ENCODE measurements at places on chromosomes 11 and 22.

DNA sequence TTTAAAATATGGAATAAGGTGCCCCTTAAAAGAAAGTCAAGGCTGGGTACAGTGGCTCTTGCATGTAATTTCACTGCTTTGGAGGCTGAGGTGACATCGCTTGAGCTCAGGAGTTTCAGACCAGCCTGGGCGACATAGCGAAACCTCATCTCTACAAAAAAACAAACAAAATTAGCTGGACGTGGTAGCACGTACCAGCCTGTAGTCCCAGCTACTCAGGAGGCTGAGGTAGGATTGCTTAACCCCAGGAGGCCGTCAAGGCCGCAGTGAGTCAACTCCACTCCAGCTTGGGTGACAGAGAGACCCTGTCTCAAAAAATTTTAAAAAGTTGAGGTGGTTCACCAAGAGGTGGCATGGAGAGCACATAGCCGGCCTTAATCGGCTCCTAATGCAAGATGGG lies 17.7 kb upstream of the ADORA2A start:
- no peak for DNase-seq

- peak; percentile 95 for DNase-seq
These were observed 11.2 kb upstream of the P4HA3 start for GRCh38 chr11:74322667-74323066.

DNA sequence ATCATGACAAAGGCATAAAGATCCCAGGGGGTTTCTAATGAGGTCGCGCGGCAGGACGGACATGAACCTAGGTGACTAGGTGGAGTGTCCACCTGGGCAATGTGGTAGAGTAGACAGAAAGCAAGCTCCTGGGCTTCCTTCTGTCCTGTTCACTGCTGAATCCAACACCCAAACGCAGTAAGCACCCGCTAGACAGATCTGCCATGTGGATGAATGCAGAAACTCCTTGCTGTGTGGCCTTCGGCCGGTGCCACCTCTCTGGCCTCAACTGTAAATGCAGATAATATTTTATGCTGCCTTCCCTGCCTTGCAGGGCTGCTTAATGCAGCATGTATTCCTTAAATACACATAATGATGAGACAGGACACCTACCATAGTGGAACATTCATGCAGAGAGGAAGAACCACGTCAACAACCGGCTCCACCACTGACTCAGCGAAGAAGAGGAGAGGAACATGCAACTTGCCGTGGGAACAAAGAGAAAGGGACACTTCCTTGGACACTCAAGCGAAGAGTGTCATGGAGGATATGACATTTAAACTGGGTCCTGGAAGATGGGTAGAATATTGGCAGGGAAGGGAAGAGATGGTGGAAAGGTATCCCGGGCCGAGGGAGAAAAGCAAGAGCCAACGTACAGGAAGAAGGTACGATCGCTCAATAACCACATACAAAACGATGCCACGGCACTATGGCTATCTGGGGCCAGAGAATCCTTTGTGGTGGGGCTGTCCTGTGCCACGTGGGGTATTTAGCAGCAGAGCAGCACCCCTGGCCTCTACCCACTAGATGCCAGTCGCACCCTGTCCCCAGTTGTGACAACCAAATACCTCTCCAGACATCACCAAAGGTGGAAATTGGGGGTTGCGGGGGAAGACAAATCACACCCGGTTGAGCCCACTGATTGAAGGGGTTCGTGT lies 30.8 kb downstream of the MYH9 start:
- no peak for DNase-seq

GRCh38 chr11:44978961-44979331 lies 28.3 kb upstream of the TP53I11 start:
- no peak for DNase-seq

GRCh38 chr22:38657045-38657909 lies 839 bp downstream of the CBY1 start:
- no peak for DNase-seq

GRCh38 chr22:34105461-34106062 lies 185.3 kb upstream of the LARGE1 start:
- DNase-seq, result no peak

DNA sequence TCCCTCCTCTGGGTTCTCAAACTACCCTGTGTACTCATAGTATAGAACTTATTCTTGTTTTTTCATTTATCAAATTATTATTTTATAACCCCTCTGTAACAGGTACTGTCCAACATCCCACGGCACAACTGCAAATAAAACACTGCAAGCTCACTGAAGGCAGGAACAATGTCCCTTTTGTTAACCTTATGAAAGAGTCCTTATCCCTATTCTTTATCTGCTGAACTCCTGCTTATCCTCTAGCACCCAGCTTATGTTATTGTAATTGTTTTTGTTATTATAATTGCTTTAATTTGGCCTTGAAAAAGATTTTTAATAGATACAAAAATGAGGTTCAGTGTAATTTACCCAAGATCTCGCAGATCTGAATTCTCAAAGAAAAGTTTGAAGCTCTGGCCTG lies 130.4 kb downstream of the MSANTD4 start:
- no peak for DNase-seq

GRCh38 chr11:120259241-120259640 lies 19.3 kb downstream of the POU2F3 start:
- no peak for DNase-seq

GRCh38 chr11:123197711-123198110 lies 2.7 kb upstream of the CLMP start:
- no peak for DNase-seq

DNA sequence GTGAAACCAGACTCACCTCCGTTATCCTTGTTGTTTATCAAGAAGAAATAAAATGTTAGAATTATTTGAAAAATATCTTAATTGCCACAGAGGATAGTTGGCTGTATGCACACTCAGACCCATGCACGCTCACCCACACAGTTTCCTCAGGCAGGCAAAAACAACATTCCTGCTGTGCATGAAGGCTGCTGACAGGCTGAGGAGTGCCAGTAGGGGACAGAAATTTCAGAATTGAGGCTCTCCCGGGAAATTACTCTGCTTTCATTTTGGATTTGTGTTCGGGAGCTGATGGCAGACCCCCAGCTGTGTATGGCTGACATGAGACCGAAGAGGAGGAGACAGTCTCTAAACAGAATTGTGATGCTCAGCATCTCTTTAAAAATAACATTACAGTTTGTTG lies 87.5 kb downstream of the AMOTL1 start:
- no peak for DNase-seq

DNA sequence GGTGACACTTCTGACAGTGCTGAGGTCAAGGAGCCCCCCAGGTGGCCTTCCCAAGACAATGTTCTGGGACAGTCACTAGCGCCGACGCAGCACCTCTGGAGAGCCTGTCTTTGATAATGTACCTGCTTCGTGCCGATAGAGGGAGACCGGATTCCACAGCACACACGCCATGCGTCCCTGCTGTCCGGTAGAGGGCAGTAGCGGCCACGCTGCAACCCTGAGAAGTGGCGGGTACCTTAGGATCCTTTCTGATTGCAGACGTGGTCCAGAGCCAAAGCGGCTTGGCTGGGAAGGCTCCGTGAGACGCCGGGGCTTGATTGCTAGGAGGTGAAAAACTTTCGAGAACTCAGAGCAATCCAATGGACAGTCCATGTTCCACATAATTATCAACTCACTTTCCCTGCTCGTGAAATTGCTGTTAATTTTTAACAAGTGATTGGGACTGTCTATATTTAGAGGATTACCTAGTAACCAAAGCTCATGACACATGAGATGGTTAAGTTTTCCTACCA lies 11.4 kb upstream of the BARX2 start:
- peak; percentile 91 for DNase-seq

DNA sequence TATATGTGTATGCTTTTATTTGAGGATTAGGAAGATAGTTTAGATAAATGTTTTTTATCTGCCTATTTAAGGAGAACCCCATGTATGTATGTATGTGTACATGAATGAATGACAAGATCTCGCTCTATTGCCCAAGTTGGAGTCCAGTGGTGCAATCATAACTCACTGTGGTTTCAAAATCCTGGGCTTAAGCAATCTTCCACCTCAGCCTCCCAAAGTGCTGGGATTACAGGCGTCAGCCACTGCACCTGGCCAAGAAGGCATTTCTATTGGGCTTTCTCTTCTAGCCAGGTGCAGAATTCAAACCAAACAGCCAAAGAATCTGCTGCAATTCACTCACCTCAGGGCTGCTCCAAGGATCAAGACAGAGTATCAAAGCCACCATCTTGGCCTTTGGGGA lies 25.5 kb upstream of the DGKZ start:
- DNase-seq, result no peak

GRCh38 chr11:123421589-123421988 lies 8.5 kb upstream of the GRAMD1B start:
- no peak for DNase-seq

GRCh38 chr11:15141381-15141780 lies 26.7 kb downstream of the INSC start:
- DNase-seq, result no peak

DNA sequence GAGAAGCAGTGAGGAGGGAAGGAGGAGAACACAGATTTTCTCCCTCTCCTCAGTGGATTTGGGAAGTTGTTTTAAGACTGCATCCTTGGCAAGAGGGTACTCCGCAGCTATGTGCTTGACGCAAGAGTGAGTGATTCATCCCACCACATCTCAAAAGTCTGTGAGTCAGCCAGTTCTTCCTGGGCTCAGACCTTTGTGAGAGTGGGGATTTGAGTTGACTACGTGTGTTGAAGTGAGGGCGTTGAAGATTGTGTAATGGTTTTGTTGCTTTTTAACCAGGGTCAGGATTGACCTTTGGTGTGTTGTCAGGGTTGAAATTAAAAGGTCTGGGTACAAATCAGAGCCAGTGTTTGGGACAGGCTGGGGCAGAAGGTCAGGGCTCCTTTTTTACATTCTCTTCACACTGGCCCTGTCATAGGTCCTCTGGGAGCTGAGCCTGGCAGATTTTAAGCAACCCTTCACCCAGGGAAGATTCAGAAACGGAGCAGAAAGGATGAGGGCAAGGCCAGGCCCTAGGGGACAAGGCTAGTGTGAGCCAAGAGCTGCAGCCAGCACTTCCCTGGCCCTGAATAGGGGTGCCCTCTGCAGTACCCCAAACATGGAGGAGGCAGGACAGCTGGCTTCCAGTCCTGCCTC lies 4.2 kb upstream of the C11orf86 start:
- DNase-seq, result no peak

DNA sequence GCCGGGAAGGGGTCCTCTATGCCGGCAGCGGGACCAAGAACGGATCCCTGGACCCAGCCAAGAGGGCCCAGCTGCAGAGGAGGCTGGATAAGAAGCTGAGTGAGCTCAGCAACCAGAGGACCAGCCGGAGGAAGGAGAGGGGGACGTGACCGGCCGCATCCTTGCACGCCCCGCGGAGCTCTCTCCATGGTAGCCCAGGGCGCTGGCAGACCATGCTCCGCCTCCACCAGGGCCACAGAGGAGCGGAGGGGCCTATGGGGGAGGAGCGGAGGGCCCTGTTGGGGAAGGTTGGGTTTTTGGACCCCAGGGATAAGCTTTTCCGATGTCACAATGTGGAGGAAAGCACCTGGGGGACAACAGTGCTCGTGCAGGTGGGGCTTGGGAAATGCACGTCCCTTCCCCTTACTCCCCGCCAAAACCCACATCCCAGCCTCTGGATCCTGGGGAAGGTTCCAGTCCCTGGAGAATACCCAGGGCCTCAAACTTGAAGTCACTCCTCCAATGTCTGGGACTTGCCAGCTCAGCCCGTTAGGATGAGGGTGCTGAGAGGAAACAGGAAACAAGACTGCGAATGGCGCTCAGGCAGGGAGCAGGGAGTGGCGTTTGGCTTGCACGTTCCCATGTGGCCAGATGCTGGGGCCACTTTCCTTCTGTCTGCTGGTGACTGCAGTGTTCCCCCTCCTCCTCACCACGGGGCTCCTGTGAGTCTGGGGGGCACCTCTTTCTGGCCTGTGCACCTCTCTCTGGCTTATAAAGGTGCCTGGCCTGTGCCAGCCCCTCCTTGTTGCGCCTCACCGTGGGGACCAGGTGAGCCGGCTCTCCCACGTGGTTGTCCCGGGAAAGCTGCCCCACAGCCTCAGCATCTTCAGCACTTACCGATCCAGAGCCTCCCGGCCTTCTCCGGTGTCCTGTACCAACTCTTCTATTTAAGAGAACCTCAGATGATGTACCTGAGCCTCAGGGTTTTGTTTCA lies 36.2 kb downstream of the IGHMBP2 start:
- DNase-seq, result no peak

DNA sequence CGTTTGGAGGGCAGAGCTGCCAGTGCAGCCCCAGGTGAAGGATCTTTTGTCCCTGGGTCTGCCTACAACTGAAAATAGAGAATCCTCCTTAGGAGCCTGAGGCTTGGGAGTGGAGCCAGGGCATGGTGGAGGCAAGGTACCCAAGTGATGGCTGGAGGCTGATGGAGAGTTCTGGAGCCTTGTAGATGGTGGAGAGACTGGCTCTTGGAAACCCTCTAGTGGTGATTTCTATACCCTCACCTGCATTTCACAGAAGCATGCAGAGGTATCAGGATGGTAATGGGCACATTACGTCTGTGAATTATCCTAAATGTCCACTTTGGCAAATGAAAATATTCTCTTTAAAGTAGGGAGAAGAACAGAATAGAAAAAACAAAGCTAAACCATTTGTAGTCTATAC lies 44.4 kb downstream of the INSC start:
- no peak for DNase-seq

DNA sequence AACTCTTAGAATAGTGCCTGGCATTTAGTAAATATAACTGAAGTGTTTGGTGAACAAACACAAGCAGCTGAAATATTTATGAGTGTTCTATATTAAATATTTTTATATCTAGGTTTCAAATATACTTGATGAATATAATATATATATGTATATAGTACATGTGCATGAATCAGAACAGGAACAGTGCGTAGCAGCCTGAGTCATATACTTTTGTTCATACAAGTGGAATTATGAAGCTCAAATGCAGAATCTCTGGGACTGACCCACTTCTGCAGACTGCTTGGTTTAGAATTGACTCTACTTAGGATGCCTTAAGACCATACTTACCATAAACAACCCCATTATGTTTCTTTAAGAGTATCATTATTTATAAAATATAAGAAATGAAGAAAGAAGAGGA lies 997.8 kb upstream of the RAG2 start:
- no peak for DNase-seq

GRCh38 chr22:22938672-22939587 lies 51.3 kb downstream of the IGLL5 start:
- DNase-seq, result peak; percentile 17

All from posterior vena cava (tissue), 2 donors.